Inflammatory macrophage treated with lipopolysaccharide for 4 hours (primary cell): ENCODE measurements at places on chromosomes 13 and 19.

GRCh38 chr13:59119475-59119874 lies 1044.3 kb downstream of the DIAPH3 start:
- no peak for DNase-seq

DNA sequence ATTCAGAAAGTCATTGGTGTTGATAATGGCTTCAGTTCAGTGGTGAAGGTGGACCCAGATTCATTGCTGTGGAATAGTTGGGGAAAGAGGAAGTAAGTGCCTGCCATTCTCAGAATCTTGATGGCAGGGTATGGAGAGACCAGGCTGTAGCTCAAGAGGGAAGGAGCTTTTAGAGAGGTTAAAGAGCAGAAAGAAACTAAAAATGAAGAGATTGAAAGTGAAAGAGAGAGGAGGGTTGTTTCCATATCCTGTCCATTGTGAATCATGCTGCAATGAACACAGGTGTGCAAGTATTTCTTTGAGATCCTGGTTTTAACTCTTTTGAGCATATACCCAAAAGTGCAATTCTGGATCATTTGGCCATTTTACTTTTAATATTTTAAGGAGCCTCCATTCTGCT lies 12.5 kb downstream of the GJB6 start:
- peak; percentile 54 for DNase-seq

- no peak for DNase-seq
These were observed 5.3 kb upstream of the ACTN4 start for GRCh38 chr19:38642176-38642575.

GRCh38 chr13:111022241-111022640 lies 92.9 kb upstream of the ARHGEF7 start:
- DNase-seq = no peak

DNA sequence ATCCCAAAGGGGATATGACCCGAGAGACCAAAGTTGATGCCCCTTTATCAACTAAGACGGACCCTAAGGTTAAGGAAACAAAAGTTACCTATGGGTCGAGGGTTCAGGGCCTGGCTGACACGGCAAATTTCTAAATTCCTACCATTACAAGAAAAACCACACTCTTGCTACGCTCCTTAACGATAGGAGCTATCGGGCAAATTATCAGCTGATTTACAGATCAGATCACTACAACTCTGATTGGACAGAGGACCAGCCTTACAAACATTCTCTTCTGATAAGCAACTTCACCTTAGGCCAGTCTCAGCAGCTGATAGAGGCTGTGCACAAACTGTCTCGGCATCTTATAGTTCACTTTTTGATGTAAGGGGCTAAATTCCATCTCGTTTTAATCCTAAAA lies 117.9 kb downstream of the KCTD15 start:
- DNase-seq = no peak

- DNase-seq = no peak
These were observed 19.2 kb upstream of the RCBTB1 start for GRCh38 chr13:49604570-49604969.

GRCh38 chr13:42671502-42671901 lies 97.5 kb downstream of the TNFSF11 start:
- no peak for DNase-seq

DNA sequence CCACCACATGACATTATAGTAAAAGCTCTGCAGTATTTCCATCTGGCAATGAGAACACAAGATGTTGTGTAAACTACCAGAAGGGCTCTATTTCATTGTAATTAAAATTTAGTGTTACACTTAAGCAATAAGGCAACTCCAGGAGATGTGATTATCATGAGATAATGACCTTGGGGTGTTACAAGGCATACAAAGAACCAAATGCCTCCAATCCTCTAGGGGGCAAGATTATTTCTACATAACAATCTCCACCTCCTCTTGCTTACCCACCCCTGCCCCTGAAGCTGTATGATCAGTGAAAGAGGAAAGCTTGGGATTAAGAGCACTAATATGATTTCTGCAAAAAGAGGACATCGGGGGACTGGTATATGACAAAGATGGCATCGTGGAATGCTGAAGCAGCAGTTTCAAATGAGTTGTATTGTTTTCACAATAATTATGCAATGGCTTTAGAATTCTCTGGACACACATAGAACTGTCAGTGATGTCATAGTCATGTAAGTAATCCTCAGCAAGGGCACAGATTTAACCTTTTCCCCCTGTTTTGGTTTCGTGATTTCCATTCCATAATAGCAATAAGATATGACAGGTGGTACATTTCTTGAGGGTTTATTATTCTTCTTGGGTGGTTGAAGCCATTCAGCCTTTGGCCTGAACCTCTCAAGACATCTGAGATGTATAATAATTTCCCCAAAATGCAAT lies 295.3 kb downstream of the MZT1 start:
- DNase-seq = no peak

- DNase-seq = no peak
These were observed 452.7 kb downstream of the FOXO1 start for GRCh38 chr13:40213779-40214178.

DNA sequence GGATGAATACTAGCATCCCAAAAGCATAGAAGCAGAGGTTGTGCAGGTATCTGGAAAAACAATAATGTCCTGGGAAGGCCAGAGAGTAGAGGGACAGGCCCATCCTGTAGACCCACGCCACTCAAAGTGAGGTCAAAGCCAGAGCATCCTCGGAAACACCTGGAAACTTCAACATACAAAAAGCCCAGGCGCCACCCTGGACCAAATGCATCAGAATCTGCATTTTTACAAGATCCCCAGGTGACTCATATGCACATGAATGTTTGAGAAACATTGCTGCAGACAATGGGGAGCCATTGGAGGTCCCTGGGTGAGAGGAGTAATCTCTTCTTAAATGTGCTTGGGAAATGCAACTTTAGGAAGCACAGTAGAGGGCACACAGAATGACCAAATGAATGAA lies 684.1 kb downstream of the DIAPH3 start:
- DNase-seq = no peak

- DNase-seq = no peak
These were observed 964.8 kb downstream of the PCDH9 start for GRCh38 chr13:66265371-66265770.

- peak; percentile 75 for DNase-seq
These were observed 10.3 kb downstream of the GNA15 start for GRCh38 chr19:3145909-3146676.

GRCh38 chr13:114129649-114130062 lies 2.8 kb downstream of the RASA3 start:
- DNase-seq = no peak

GRCh38 chr19:30551271-30551670 lies 179.1 kb downstream of the ZNF536 start:
- DNase-seq = no peak

DNA sequence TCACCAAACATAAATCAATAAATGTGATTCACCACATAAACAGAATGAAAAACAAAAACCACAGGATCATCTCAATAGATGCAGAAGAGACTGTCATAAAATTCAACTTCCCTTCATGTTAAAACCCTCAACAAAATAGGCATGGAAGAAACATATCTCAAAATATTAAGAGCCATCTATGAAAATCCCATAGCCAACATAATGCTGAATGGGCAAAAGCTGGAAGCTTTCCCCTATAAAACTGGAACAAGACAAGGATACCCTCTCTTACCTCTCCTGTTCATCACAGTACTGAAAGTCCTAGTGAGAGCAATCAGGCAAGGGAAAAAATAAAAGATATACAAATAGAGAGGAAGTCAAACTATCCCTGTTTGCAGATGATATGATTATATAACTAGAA lies 806.1 kb upstream of the MIR17HG start:
- no peak for DNase-seq

GRCh38 chr13:80161219-80161618 lies 179.7 kb downstream of the SPRY2 start:
- peak; percentile 15 for DNase-seq

DNA sequence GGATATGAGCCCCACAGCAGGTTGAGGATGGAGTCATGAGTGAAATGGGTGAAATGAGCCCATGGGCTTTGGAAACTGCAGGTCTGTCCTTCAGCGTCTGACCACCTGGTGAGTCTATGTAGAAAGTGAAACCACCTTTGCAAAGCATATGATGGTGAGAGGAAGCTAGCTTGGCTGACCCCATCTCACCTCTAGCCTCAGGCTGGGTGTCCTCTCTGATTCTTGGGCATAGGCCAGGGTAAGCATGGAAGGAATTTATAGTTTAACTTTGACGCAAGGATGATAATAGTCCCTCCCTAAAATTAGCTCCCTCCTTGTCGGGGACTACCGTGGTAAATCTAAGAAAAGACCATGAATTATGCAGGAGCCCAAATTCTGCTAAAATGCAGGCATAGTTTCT lies 16.8 kb upstream of the PSG9 start:
- DNase-seq = no peak

GRCh38 chr13:37615276-37615675 lies 16.7 kb upstream of the POSTN start:
- no peak for DNase-seq

DNA sequence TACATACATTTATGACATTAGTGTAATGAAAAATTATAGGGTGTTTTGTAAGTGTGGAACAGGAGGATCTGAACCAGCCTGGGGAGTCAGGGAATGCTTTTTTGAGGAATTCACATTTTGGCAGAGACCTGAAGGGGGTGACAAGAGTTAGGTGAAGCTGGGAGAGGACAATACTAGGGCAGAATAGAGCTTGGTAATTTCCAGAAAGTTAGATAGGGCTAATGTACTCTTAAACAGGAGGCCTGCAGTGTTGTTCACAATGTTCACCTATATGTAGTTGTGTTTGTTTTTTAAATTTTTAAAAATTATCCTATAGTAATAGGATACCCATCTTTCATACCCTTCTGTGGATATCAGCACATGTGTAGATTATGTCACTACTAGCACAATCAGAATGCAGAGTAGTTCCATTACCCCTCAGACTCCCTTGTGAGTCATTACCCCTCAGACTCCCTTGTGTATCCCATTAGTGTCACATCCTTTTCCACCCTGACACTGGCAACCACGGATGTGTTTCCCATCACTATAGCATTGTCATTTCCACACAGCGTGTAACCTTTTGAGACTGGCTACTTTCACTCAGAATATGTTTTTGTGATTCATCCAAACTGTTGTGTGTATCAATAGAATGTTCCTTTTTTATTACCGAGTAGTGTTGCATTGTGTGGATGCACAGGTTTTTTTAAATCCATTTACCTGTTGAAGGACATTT lies 43.1 kb downstream of the PCCA start:
- DNase-seq = peak; percentile 92

DNA sequence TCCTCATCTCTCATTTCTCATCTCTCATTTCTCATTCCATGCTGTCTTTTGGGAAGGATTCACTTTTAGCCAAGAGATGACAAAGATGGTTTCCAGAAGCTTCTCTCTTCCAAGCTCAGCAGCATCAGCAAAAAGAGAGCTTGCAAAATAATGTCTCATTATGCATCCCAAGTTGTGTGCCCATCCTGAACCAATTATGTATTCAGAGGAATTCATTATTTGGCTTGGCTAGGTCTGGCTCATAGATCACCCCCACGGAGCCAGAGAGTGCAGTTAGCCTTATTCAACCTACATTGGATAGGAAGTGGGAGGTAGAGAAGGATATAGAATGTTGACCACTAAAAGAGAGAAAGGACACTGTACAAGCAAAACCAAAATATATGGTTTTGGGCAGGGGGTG lies 5.4 kb upstream of the OLFM2 start:
- DNase-seq = no peak

GRCh38 chr13:93173654-93174053 lies 53.0 kb upstream of the GPC6 start:
- no peak for DNase-seq
